ENCODE measurements at places on chromosomes 2 and 18. TPM values are rescaled to one million over a fixed set of nuclear protein-coding genes. Genes with fewer than 3 reads are reported as not detected.

GRCh38 chr2:141497272-141497671 lies 633.5 kb downstream of the LRP1B start:
- no peak for DNase-seq

DNA sequence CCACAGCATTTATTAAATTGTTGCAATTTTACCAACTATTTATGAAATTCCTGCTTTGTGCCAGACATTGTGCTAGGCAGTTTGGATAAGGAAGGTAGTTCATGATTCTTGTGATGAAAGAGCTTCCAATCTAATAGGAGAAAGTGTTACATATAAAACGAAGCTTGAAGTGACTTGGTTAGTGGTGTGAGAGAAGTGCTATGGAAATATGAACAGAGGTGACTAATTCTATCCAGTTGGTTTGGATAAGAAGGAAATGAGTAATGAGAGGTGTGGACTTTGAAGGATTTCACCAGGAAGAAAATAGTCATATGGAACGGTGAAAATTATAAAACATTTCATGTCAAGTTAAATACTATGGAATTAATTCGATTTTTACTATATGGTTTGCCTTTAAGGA lies 48.6 kb downstream of the EML6 start:
- no peak for DNase-seq

DNA sequence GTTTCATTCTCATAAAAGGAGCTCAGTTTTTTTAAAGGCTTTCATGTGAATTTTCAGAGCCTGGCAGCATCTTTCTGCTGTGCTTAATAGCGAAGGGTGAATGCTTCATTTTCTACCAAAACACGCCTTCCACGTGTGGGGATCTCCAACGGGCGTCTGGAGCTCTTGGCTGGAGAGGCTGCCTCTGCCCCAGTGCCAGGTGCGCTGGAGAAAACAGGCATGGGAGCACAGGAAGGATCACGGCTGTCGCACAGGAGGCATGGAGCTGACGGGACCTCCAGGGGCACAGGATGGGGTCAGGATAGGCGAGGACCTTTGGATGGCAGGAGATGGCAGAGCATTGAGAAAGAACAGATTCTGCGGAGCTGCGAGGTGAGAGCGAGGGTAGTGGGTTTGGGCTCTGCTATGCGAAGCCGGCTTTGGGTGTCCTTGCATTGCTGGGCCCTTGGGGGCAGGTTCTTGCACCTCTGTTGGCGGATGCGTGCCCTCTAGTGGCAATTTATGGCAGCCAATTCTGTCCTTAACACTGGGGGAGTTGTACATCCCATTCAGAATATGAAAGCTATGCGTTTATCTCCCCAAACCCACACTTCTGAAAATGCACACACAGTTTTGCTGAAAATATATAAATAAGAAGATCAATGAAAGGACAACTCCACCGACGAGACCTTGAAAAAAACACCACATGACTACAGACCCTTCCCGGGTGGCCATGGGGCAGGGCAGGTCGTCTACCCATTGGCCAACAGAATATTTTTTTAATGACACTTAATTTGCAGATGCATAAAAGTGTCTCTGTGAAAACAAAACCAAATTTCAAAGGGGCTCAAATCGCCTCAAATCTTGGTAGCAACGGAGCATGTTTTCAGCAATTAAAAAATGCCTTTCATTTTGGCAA lies 90.4 kb upstream of the SLC35G4 start:
- DNase-seq: no peak

DNA sequence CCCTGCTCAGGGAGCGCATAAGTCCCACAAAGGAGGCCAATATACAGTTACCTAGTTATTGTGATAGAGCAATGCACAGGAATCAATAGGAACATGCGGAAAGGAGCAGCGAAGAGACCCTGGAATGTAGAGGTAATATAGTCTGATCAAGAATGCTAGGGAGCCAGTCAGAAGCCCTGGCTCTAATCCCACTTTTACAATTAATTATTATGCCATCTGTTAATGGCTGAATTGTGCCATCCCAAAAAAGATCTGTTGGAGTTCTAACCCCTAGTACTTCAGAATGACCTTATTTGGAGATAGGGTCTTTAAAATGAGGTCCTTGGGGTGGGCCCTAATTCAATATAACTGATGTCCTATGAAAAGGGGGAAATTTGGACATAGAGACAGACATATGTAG lies 7.7 kb upstream of the SPATS2L start:
- DNase-seq: no peak

NYAP2 gene
- not detected for total RNA-seq

SEPTIN10 gene
- 52.8 TPM for total RNA-seq
